Stimulated activated CD4-positive, alpha-beta T cell treated with anti-CD3 and anti-CD28 coated beads, Interleukin-1b, Interleukin-23, amount 100 ng/mL, for 1 hour (primary cell): ENCODE measurements at places on chromosomes 4 and X.

DNA sequence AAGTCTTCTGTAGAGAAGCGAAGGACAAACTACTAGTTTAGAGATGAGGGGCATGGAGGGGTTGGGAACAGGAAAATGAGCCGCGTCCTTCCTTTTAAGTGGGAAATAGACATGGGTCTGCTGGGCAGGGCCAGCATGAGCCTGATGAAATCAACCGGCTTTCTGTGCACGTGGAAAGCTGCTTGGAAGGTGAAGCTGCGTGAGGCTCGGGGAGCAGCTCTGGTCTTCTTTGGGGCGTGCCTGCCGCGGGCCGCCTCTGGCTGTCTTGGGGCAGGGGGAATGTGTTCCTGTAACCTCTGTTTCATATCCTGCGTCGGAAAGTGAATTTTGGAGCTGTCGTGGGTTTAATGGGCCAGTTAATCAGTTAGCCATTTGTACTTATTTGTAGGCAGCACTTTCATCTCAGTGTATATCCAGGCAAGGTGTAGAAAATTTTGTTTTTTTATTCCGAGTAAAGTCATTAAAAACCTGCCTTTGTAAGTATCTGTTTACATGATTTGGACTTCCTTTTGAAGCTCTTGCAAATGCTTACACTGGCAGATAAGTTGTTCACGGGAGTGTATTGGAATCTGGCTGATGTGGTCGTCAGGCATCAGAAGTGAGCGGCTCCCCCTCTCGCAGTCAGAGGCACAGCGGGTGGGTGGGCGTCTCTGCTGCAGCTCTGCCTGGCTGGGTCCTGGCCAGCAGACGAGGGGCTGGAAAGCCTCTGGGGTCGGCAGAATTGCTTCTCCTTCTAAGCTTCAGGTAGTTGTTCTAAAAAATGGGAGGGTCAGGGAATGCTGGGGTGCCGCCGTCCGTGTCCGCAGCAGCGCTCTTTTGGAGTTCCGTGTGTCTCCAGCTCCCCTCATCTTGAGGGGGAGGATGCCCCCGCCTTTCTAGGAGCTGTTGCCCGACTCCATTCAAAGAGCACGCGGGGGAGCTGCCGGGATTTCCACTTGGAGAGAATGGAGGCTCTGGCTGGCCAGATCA lies 70.5 kb upstream of the HGFAC start:
- DNase-seq, result no peak

- no peak for DNase-seq
Observed at GRCh38 chr4:139934708-139935195, 219.2 kb downstream of the MAML3 start.

DNA sequence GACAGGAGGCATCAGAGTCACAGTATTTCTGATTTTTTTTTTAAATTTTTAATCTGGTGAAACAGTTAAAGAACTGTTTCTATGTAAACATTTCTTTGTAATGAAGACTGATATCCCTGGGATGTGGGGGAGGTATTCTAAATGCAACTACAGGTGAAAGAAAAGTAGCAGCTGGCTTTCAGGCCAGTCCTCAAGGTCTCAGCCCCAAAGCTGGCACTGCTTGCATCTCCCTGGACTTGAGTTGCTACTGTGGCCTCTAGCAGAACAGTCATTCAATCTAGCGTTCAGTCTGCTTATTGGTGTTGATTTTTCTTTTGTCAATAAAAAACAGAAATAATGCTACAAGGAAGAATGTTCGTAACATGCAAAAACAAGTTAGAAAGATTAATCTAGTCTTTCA lies 4.9 kb downstream of the MBNL3 start:
- DNase-seq, result no peak

GRCh38 chrX:53018627-53019026 lies 30.0 kb upstream of the GPR173 start:
- no peak for DNase-seq

DNA sequence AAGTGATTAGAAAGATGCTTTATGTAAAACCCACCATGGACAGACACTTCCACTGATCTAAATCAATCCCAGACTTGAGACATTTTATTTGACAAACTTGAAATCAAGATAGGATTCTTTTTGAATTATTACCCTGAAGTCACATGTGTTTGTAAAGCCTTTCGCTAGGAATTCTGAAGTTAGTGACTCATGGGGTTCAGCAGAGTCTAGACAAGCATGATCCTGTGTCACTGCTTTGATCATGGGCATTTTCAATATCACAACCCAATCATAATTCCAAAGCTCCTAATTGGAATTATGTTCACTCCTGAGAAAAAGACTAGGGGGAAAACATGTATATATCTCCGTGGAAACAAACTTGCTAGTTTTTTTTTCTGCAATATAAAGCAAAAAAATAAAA lies 67.5 kb upstream of the BMP3 start:
- no peak for DNase-seq

DNA sequence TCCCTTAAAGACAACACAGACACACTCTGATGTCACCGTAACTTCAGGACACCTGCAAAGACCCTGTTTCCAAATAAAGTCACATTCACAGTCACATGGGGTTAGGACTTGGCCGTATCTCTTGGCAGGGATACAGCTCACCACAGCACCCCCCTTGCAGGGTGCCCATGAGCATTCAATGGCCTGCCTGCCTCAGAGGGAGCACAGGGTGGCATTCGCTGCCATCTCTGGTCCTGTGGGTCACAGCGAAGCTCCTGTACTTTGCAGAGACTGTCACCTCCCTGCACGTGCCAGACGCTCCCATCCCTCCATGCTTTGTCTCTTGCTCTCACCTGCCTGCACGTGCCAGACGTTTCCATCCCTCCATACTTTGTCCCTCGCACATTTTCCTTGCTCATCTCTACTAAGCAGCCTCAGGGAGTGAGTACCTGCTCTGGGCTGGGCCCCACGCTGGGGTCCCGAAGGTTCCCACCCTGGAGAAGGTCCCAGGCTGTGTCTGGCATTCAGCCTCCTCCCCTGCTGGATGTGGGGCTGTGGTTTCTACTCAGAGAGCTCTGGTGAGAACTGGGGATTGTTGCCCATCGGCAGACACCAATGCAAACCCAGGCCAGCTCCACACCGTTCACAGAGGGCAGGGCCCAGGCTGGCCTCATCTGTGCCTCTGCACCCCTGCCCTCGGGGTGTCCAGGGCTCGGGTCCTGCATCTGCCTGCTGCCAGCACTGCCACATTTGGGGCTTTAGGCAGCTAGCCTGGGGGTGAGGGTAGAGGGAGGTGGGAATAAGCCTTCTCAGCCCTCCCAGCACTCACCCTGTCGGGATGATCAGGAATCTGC lies 15.8 kb downstream of the HTRA3 start:
- no peak for DNase-seq

- no peak for DNase-seq
Observed at GRCh38 chrX:40987413-40987812, 97.8 kb upstream of the USP9X start.

GRCh38 chr4:2515830-2516550 lies 20.5 kb upstream of the FAM193A start:
- DNase-seq, result no peak

DNA sequence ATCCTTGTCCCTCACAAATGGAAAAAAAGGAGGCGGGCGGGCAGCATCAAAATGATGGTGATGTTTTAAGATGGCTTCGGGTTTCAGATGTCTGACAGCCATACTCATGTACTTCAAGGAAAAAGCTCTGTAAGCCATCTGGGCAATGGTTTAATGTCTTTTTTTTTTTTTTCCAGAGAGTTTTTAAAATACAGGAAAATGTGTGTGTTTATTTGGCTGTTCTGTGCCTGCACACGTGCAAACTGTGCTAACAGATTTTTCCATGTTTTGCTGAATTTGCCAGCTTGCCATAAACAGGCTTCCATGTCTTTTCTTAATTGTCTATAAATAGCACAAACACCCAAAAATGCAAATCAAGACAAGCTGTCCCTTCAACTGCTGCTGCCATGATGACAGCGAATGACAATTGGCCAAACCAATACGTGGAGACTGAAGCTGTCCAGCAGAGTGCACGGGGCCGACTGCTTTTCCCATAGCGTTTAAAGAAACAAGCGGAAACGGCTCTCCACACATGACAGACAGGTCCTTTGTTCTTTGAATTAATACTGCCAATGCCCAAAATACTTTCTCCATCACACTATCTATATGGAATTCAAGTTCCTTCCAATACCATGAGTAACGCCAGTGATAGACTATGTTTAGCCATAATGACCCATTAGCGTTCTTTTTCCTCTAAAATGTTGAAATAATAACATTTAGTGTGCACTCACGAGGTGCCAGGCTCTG lies 35.7 kb downstream of the AFAP1 start:
- DNase-seq, result no peak

GRCh38 chrX:123976706-123977316 lies 15.3 kb downstream of the STAG2 start:
- DNase-seq, result no peak

GRCh38 chrX:134634691-134635090 lies 23.6 kb downstream of the PLAC1 start:
- DNase-seq, result no peak

DNA sequence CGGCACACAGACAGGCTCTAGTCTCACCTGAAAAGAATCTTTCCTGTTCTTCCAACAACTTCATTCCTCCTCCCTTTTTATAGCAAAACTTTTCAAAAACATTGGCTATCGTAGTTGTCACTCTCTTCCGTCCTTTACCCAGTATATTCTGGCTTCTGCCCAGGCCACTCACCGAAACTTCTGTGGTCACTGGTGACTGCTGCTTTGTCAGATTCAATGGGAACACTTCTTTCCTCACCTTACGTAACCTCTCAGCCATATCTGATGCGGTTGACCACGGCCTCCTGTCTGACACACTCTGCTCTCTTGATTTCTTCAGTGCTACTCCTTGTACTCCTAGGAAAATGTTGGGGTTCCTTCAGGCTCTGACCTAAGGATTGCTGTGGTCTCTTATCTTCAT lies 9.2 kb upstream of the RNF150 start:
- DNase-seq, result no peak

- DNase-seq, result no peak
Observed at GRCh38 chrX:119150163-119151050, 22.8 kb upstream of the KIAA1210 start.

DNA sequence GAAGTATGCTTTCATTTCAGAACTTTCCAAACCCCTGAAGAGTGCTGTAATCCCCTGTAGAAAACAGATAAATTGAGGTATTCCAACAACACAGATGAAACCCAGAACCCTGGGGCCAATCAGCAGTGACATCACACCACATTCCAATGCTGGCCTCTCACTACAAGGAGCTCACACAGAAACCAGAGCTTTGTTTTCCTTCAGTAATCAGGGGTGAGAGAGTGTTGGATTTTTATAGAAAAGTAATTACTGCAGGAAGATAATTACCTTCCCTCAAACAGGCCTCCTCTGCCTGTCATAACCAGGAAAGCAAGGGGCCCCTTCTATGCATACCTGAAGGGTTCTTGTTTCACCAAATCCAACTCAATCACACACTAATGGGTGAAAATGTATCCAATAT lies 246.2 kb downstream of the SCFD2 start:
- no peak for DNase-seq

DNA sequence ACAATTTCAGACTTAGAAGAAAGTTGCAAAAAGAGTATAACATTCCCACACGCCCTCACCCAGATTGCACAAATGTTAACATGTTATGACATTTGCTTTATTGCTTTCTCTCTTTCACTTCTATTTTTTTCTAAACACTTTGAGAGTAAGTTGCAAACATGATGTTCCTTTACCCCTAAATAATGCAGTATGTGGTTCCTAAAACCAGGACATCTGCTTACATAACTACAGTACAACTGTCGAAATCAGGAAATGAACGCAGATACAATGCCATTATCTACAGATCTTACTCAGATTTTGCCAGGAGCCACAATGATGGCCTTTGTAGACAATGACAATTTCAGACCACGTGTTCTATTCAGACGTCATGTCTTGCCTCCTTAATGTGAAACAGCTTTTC lies 22.4 kb downstream of the SH3TC1 start:
- DNase-seq, result no peak

DNA sequence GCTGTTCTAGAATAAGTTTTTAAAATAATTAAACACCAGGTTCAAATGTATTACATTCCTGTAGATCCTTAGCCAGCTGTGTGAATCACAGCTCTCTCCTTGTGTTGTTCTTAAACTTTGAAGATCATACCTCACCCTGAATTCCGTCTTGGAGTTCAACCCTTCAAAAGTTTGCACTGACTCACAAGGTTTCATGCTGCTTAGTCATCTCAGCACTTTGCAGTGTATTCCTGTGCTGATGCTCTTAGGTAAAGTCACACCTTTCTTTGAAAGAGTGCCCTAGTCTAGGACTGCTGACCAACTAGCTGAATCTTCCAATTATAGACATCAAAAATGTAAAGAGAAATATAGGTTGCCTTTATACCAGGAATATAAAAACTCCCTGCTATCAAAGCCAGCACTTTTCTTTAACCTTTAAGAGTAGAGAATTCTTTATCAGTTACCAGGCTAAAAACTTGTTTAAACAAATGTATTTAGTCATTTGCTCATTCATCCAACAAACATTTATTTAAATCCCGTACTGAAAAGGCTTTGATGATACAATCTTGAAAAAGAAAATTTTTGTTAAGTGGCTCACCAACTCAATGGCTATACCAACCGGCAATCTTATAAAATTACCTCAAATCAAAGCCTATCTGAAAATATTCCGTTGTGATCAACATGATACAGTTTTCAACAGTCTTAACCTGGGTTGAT lies 169.7 kb downstream of the RAP1GDS1 start:
- no peak for DNase-seq

DNA sequence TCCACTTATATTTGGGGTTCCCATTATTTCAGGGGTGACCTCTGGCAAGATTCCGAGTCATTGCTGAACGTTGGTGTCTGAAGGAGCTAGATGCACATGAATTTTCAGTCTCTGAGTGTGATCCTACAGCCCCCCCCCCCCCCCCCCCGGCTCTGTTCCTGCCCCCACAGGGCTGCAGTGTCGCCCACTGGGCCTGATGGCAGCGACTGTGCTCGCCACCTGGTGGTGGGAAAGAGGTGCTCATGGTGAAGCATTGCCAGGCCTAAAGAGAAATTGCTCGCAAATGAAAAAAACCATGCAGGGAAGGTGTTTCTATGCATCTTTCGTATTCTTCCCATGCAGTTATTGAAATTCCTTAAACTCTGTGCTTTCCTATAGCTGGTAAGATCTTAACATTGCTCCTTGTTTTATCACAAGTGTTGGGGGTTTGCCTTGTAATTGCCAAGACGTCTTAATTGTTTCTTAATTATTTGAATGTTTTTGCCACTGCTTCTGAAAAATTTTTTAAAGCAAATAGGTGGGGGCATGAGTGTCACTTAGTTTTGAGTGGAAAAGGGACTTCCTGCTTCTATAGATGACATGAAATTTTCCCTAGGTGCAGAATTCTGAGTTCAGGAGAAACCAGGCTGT lies 63.2 kb downstream of the CLDN22 start:
- DNase-seq, result no peak

GRCh38 chrX:110374559-110374958 lies 15.9 kb downstream of the RTL9 start:
- DNase-seq, result no peak

DNA sequence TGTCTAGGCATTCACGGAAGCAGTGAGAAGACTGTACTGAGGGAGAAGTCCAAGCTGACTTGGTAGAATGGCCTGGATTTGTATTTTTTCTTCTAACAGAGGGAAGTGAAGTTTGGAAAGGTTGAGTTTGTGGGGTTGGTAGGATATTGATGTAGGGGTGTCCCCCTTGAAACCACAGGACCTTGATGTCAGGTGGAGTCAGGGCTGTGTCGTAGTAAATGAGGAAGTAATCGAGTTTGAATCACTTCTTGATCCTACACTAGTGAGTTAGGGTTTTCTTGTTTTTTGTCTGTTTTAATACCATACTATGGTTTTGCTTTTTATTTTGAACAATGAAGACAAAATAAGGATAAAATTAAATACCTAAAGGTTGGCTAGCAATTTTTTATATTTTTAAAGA lies 30.1 kb upstream of the ANAPC4 start:
- no peak for DNase-seq

GRCh38 chr4:174154215-174154854 lies 129.1 kb downstream of the FBXO8 start:
- no peak for DNase-seq
